ENCODE measurements at places on chromosomes 3 and 15.

GRCh38 chr3:117922039-117922438, 1112.6 kb downstream of the IGSF11 start:
- no peak for DNase-seq

DNA sequence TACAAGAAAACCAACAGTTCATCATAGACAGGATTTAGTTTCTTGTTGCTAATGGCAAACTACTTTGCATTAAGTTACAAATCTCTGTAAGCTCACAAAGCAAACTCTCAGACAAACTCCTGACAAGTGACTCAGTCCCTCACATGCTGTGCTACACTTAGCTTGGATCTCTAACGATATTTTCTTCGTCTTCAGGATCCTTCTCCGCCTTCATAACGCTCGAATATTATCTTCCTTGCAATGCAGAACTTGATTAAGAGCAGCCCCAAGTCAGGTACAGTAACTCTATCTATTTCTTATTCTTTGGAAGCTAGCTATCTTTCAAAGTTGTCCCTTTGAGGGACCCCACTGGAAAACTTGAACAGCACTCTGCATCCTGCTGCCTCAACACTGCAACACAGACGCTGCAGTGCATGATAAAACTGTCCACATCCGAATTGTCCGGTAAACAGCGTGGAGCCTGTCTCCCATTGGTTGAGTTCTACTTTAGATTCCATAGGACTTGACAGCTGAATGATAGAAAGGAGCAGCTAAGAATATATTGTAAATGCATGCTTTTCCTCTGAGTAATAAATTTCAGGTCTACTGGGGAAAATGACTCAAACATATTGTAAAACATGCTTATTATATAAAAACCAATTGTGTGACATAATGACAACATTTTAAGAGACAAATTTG, 61.3 kb downstream of the UACA start:
- DNase-seq = no peak

GRCh38 chr3:131033480-131034080, 6.9 kb downstream of the NEK11 start:
- no peak for DNase-seq

DNA sequence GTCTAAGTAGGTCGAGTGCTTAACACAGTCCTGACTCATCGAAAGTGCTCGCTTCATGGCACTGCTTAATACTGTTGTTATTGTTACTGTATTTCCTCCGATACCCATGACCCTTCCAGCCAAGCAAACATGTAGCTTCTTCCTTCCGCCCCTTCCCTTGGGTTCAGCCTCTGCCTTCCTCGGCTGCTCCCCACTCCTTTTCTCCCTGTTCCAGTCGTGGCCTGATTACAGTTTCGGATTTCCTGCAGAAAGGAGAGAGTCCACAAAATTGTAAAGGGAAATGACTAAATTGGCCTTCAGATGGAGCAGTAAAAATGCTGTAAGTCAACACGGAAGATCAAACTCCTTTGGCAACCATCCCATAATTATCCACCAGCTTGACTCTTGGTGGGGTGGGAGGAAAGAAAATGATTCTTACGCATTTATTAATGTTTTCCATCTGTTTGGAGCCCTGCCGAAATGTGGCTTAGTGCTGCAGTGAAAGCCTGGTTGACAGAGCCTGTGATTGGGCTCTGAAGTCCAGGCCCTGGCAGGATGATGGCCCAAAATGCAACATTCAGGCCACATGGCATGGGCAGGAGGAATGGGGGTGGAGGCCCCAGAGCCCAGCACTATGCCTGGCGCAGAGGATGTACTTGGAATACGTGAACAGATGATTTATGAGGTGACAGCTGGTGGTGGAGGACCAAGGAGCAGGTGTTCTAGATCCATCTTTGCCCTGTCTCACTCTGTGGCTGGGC, 37.6 kb downstream of the FAM3D start:
- no peak for DNase-seq

DNA sequence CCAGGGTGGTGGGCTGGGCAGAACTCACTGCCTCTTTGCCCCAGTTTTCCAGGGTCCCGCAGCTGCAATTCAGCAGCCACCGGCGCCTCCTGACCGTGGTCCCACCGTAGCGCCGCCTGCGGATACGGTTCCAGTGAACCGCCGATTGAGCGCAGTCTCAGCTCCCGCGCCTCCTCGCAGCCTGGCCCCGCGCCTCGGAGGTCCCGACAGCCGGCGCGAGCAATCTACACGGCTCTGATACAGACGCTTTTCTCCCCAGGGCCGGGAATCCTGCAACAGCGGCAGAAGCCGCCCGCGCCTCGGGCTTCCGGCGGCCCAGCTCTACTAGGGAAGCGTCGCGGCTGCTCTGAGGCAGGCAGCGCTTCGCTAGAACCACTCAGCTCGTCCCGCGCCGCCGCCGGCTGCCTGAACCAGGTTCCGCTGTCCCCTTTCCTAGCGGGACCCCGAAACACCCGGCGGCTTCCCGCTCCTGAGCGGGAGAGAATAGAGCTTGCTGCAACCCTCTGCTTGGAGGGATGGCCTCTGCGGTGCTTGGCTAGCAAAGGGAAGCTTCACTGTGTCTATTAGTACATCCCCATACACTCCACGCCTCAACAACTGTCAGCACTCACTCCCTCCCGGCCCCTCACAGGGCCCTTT, 3.1 kb downstream of the FOXL2NB start:
- DNase-seq = no peak

DNA sequence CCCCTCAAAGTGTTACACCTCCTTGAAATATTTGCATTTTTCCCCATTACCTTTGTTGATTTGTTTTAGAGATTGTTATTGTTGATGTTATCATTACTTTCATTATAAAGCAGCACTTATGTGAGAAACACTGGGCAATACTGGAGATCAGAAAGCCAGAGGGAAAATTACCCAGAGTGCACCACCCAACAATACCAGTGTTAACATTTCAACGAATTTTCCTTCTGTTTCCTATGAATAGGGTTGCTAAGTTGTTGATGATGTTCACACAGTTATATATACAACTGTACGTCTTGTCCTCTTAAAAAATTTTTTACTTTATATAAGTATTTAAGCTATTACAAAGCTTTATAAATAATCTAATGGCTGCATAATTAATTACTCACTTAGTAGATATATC, 173.6 kb upstream of the UMPS start:
- DNase-seq = no peak

GRCh38 chr3:24686808-24687207, 192.2 kb upstream of the THRB start:
- no peak for DNase-seq

- DNase-seq = no peak
Observed at GRCh38 chr3:11878837-11879236, 32.2 kb upstream of the TAMM41 start.

GRCh38 chr15:51736751-51737521, 519 bp downstream of the LYSMD2 start:
- peak; percentile 77 for DNase-seq
